ENCODE measurements at places on chromosomes 11 and 22.

- DNase-seq, result no peak
Observed at GRCh38 chr22:25114369-25115362, 85.0 kb upstream of the CRYBB3 start.

DNA sequence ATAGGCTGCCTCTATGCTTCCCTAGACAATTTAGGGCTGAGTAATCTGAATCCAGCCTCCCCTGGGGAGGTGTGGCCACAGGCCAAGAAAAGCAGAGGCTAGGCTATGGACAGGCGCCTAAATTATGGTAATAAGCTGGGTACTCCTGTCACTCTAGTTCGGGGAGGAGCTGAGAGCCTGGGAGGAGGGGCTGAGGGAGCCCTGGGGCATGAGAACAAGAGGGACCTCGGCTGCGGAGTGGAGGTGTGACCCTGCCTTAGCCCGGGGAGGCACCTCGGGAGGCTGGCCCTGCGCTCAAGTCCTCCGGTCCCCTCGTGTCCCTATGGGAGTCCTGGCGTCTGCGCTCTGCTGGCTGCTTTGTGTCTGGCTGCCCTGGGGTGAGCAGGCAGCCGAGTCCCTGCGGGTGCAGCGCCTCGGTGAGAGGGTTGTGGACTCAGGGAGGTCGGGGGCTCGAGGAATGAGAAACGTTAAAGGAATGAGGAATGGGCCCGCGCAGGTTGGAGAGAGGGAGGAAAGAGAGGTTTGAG, at the start of gene OTOG:
Gene OTOG (plus strand): TSS at position 209 of the 527 bp plus-strand sequence. CDS start 114 bp downstream, at position 323.
- DNase-seq, result no peak

GRCh38 chr11:78082146-78082545, 2.5 kb upstream of the NDUFC2 start:
- no peak for DNase-seq

- DNase-seq, result peak; percentile 66
Observed at GRCh38 chr11:46612326-46612725, 4.7 kb downstream of the HARBI1 start.

DNA sequence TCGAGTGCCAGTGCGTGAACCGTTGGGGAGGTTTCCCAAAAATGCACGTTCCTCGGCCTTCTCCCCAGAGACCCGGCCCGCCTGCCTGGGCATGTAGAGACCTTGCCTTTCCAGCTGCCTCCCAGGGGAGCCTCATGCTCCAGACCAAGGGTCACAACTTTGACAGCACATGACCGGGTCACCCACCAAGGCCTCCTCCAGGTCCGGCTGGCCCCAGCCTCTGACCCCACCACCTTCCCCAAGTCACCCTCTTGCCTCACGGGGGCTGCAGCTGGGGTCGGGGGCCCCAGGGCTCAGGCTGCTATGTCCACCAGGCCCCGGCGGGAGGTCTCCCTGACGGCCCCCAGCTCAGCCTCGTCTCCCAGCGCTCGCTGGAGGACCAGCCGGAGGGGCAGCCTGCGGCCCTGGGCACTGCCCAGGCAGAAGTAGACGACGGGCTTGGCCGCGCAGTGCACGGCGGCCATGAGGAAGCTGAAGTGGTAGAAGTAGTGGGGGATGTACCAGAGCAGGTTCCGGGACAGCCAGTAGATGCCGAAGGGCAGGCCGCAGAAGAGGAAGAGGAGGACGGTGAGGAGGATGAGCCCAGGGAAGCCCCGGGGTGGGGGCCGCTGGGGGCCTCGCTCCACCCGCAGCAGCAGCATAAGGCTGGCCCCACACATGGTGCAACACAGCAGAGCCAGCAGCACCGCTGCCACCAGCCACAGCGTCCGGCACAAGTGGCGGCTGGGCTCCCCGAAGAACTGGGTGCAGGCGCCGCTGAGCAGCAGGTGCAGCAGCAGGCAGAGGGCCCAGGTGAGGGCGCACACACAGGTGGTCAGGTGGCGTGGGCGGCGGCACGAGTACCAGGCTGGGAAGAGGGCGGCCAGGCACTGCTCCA, 4.4 kb downstream of the MRGPRE start:
- DNase-seq, result no peak

DNA sequence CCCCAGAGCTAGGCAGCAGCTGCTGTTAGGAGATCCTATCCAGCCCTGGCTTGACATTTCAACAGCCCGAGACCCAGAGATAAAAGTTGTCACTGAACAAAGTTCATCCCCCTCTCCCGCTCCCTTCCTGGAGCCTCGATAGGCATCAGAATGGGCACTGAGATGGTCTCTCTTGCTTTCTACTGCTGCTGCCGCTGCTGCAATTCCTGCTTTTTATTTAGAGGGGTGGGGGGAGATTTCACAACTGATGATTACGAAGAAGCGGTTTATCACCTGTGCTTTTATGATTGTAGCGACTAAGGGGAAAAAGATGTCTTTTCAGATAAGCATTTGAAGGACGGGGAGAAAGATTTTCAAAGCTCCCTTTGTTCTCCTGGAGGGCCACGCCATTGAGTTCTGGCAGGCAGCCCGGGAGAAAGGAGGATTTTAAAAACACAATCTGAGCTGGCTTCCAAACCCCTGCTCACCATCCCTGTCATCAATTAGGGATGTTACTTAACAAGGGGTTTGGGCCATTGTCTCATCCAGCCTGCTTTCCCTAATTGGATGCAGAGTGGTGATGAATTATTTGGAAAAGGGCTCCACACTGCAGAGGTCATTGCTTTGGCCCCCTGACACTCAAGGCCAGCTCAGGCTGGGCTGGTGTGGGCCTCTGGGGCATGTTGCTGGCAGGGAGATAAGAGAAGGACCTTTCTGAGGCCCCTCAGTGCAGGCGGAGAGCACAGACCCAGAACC, 344.7 kb downstream of the BUD13 start:
- DNase-seq, result no peak

DNA sequence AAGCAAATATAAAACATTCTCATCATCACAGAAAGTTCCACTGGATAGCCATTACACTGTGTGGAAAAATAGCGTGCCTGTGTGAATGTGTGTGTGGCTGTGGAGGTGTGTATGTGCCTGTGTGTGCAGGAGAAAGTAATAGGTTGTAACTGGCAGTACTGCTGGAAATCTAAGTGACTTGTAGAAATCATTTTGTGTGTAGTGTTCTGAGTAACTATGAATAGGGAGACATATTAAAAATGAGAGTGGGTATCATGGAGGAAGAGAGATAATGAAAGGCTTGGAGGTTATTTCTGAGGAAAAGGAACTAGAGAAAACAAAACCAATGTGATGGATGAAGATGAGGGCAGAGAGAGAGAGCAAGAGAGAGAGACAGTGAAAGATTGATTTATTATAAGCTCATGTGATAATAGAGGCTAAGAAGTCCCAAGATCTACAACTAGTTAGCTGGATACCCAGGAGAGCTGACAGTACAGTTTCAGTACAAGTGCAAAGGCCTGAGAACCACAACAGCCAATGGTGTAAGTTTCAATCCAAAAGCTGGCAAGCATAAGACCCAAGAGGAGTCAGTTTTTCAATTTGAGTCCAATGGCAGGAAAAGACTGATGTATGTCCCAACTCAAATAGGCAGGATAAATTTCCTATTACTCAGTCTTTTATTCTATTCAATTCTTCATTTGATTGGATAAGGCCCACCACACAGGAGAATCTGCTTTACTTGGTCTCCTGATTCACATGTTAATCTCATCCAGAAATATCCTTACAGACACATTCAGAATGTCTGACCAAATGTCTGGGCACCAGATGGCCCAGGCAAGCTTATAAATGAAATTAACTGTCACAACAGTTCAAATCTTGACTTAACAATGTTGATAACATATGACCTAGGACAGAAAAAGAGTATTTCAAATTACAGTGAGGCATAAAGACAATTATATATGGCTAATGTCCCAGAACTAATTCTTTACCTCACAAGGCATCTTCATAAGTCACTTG, 14.9 kb downstream of the KBTBD3 start:
- DNase-seq, result no peak

GRCh38 chr22:46929046-46929709, 166.7 kb downstream of the TBC1D22A start:
- DNase-seq, result no peak

DNA sequence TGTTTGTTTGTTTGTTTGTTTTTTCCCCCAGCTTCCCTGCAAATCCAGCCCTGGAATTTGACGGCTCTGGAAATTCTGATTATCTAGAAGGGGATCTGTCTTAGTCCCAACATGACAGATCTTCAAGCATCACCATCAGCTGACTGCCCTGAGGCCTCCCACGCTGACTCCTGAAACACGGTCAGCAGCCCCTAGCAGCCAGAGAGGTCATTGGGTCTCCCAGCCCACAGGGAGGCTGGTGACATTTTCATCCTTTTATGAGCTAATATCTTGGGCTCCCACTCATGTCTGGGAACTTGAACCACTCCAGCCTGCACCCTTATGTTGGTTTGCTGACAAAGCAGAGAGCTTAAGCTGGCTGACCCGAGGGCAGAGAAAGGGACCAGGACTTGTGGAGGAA, 66.0 kb upstream of the TIMP3 start:
- no peak for DNase-seq

GRCh38 chr11:14041040-14041439, 78.5 kb downstream of the SPON1 start:
- no peak for DNase-seq

DNA sequence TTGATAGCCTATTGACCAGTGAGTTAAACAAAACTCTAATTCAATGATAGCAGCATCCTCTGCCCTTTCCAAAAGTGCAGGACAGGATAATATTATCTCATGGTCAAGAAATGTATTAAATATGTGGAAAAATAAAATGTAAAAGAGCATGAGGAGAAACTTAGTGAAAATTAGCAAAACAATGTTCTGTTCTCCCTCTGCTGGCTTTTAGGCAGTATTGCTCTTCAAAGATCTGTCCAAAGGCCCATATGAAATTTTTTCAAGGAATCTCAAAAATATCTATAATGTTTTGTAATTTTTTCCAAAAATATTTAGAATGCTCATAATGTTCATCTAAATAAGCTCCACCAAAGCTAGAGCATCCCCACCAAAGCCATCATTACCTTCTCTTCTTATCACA, 8.3 kb upstream of the ARL14EP start:
- no peak for DNase-seq

DNA sequence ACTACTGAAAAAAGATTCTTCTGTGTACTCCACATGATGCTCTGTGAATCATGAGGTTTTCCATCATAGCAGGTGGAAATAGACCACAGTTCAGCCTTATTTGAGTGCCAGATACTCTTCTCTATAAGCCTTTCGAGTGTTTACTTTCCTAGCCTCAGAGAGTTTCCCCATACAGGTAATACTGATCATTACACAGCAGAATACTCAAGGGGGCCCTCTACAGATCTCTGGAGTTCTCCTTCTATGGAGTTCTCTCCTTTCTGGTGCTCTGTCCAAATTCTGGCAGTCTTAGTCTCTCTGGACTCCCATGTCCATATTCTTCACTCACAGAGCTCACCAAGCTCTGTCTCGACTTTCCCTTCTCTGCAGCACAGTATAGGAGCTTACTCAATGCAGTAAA, 175.7 kb upstream of the CARD18 start:
- no peak for DNase-seq

- DNase-seq, result no peak
Observed at GRCh38 chr11:112159098-112160065, 4.5 kb downstream of the IL18 start.

GRCh38 chr11:96794152-96794551, 404.3 kb downstream of the JRKL start:
- no peak for DNase-seq

DNA sequence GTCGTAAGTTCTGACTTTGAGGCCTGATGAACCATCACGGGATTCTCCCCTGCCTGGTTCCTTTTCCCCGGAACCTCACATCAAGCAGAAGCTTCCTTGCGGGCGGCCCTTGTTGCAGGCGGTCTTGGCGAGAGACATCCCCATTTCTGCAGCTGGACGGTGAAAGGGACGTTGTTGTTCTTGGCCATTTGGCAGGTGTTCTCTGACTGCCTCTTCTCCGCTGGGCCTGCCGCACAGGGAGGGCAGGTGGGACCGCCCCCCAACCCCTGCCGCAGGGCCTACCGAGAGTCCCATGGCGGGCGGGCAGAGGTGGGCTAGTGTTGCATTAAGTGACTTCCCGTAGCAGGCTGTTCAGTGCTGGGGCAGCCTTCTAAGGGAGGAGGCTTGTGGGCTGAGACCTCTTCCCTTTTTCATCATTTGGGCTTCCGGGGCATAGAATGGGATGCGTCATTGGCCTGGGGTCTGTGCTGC, 26.9 kb upstream of the GRAMD4 start:
- DNase-seq, result peak; percentile 65

- no peak for DNase-seq
Observed at GRCh38 chr11:63939397-63939891, 642 bp downstream of the NAA40 start.

DNA sequence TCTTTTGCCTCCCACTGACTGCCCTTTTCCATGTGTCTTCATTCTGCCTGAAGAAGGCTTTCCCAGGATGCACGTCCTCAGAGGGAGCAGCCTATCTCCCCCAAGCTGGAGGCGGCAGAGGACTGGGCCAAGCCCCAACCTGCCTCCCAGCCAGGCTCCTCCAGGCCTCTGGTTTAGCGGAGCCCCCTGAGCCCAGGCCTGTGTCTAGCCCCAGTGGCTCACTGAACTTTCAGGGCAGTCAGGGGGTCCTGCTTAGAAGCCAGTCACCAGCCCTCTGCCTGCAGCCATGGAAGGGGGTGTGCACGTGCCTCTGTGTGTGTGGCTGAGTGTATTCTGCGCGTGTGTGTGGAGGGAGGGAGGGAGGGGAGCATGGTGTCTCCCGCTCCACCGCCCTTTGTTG, 10.4 kb upstream of the GRK2 start:
- DNase-seq, result no peak

- DNase-seq, result no peak
Observed at GRCh38 chr11:119207415-119207960, 1.3 kb downstream of the CBL start.

DNA sequence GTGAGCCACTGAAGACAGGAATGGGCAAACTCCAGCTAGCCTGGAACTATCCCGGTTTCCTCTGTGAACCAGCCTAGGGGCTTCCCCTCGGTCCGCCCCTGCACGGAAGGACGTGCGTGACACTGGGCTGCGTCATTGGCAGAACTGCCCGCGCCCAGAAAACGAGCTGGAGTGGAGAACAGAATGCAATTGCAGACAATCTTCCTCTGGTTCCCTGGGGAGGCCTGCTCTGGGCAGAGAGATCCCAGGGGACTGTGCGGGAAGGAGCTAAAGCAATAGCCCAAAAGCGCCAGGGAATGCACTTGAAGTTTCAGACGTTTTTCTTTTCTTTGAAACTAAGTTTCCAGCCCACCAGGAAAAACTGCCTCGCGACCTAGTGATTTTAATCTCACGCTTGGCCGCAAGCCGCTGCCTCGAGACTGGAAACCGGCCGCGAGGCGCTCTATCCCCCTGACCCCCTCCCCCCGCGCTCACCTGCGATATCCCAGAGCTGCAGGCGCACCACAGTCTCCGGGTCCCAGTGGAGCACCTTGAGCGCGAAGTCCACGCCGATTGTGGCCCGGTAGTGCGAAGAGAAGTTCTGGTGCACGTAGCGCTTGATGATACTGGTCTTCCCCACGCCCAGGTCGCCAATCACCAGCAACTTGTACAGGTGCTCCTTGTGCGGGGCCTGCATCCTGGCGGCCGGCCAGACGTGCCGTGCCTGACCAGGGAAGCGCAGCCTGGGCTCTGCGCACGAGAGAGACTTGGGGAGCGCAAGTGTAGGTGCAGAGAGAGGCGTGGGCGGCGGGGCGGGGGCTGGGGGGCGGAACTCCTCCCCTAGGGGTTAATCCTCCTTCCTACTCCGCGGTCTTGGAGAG, at the start of gene RAB38:
Gene RAB38 (minus strand): TSS at position 735 of the 860 bp plus-strand sequence. CDS start 59 bp downstream, at position 676.
- peak; percentile 4 for DNase-seq

GRCh38 chr11:126113963-126114362, 51.3 kb upstream of the CDON start:
- DNase-seq, result no peak

Data from hippocampal formation (tissue), 2 donors.